ENCODE measurements at places on chromosomes 6 and 20.

DNA sequence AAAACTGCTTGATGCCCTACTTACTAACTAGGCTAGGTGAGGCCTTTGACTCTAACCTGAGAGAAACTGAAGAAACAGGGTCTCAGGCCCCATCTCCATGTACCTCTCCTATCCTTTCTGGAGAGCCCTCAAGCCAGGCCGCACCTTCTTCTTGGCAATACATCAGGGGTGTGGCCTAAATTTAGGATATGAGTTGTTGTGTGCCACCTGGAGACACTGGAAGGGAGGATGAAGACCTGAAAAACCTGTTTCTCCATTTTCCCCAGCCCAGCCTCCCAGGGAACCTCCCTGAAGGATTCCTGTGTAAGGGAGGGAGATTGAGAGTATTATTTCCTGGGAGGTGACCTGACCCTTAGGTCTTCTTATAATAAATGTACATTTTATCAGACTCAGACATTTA, 3.1 kb downstream of the LY6G6D start:
- DNase-seq: no peak

GRCh38 chr6:148365041-148365440, 22.4 kb downstream of the SASH1 start:
- no peak for DNase-seq

- no peak for DNase-seq
Measured at GRCh38 chr6:157570104-157570503, 189.1 kb downstream of the ZDHHC14 start.

DNA sequence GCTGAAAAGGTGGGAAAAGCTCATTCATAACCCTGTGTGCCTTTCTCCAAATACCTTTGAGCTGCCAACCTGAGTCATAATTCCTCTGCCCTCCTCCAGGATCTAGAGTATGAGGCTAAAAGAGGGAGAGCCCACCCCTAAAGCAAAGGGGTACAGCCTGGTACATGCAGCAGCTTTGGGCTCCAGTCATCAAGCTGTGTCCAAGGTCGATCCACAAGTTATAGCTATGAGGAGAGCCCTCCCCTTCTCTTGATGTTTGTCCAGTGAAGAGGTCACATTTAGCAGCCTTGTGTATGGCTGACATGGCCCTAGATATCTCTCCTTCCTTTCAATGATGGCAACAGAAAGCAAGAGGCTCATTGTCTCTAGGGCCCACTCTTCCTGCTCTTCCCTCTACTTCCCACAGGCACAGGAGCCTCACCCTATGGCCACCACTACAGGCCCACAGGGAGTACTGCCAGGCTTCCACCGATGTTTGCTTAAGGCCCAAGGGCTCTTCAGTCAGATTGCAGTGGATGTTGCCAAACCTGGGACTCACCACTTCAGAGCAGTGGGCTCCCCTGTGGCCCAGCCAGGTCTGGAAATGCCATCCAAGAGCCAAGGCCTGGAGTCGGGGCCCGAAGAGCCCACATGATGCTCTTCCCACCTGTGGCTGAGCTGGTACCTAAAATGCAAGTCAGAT, 176.8 kb downstream of the CD83 start:
- DNase-seq: no peak

GRCh38 chr6:107832151-107833056, 8.3 kb upstream of the SCML4 start:
- no peak for DNase-seq

GRCh38 chr20:38223743-38224100, 36.8 kb downstream of the KIAA1755 start:
- no peak for DNase-seq

DNA sequence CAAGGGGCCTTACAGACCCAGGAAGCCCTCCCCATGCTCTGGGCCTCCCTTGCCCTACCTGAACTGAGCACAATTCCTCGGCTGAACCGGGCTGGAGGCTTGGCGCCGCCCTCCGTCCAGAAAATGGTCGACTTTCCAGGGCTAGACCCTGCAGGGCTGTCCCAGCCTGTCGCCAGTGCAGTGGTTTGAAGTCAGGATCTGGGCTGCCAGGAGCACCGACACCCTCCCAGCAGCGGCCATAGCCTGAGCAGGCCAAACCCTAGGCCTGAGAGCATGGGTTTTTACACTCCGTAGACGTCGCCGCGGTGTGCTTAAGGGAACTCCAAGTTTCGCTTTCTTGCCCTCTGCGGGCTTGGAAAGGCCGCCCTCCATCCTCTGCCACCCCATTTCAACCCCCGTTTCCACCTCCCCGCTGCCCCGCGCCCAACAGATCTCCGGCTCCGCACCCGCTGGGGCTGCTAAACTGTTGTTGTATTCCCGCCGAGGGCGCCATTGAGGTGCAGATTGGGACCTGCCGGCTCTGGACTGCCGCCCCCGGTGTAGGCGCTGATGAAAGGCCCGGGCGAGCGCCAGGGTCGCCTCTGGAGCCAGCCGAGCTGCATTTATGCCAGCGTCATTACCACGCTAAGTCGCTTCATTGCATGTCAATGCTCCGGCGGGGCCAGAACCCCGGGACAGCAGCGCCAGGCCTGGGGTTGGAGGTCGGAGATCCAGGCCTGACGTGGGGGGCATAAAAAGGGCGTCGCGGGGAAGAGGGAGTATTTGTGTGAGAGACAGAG, 2.2 kb upstream of the TFAP2A start:
- no peak for DNase-seq

GRCh38 chr6:132693478-132693877, 20.4 kb downstream of the VNN1 start:
- no peak for DNase-seq

DNA sequence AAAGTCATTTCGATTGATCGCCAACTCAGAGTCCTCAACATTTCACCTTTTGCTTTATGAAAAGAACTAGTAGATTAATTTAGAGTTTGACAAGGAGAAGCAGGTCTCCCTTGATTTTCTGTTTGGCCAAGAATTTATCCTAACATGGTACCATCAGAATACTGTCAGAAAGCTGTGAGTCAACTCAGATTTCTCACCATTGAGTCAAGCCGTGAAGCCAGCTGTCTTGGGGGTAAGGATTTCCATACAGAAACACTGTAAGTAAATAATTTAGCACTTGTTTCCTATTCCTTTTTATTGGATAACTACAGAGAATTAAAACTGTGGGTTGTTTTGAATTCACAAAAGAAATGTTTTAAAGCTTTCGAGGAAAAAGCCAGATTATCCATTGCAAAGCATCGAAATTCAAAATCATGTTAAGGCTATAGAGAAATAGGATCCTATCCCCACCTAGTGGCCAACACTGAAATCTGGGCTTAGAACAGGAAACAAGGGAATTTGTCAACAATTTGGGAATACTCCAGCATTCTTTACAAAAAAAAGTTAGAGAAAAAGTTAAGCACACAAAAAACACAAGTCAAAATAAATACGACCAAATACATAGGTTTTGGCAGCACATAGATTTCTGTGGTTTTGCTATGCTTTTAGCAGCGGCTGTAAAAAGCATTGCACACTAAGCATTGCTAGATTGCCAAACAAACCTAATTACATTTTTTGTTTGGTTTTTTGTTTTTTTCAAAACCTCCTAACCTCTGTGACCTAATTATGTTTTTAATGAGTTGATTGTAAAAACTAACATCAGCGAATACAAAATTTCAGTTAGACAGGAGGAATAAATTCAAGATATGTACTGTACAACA, 44.2 kb downstream of the COL11A2 start:
- DNase-seq: no peak

GRCh38 chr6:150878347-150879213, 13.1 kb downstream of the MTHFD1L start:
- DNase-seq: no peak

DNA sequence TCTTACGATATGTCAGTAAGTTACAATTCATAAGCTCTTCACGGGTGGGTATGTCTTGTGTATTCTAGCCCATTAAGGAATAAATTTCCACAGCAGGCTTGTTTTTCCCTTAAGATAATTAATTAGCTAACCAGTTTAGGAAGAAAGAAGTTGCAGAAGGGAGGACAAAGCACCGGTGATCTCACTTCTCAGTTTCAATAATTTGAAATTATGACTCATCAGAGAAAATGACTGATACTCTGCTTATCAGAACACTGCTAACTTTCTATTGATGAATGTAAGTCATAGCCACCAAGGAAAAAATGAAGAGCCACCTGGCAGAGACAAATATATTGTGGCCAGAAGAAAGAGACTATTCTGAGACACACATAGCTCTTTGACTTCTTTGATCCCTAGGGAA, 35.0 kb upstream of the ENTPD6 start:
- DNase-seq: no peak

- DNase-seq: no peak
Measured at GRCh38 chr20:10951216-10951615, 277.4 kb upstream of the JAG1 start.

- DNase-seq: no peak
Measured at GRCh38 chr20:41632896-41633295, 14.7 kb upstream of the CHD6 start.

- peak; percentile 81 for DNase-seq
Measured at GRCh38 chr6:20403766-20404640, 2.3 kb downstream of the E2F3 start.

DNA sequence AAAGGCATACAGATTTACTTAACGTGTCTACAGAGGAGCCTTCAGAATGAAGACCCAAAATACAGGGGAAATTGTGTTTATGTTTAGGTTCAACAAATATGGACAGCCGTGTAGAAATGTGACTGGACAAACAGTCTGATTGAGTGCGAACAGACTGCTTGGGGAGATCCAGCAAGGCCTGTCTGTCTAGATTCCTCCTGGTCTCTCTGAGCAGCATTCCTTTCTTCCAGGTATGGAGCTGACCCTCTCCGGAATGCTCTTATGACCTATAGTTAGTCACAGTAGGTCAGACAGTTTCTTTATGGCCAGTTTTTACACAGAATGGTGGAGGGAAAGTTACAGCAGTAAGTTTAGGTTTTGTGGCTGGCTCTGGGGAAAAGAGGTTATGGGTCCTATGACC, 9.0 kb downstream of the RIN2 start:
- DNase-seq: no peak

DNA sequence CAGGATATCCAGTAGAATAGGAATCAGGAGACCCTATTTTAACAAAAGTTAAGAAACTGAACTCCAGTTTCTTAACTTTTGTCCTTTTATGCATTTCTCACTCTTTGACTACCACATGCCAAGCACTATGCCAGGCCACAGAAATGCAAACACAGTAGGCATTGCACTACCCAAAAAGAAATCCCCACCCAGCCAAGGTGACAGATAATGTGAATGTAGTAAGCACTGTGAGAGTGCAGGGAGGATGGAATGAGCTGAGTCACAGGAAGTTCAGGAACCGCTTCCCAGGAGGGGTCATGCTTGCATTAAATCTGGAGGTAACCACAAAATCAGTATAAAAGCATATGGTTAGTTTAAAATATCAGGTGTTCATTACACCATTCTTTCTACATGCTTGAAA, 20.1 kb upstream of the FAM83C start:
- DNase-seq: no peak

DNA sequence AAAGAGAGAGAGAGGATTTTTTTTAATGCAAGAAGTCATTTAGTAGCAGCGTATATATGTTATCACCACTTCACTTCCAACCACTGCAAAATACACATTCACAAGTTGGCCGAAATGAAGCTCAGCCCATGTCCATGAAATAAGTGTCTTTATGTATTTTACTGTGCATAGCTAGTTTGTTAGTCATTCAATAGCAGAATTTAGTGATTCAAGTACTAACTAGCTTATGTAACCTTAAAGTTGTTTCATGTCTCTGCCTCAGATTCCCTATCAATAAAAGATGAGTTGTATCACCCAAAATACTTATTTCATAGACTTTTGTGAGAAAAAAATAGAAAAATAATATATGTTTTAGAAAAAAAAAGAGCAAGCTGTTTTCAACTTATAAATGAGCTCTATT, 153.7 kb upstream of the PRDM1 start:
- no peak for DNase-seq

Data from stimulated activated CD8-positive, alpha-beta memory T cell treated with anti-CD3 and anti-CD28 coated beads, Interleukin-4, amount 100 ng/mL, for 4 hours (primary cell).